Activated naive CD8-positive, alpha-beta T cell treated with anti-CD3 and anti-CD28 coated beads, Interleukin-2, amount 50 U/mL, for 16 hours (primary cell): ENCODE measurements at places on chromosomes 5 and 9.

- no peak for DNase-seq
Observed at GRCh38 chr5:144307736-144308135, 137.1 kb downstream of the KCTD16 start.

- DNase-seq: no peak
Observed at GRCh38 chr5:5523066-5523505, 100.6 kb downstream of the ICE1 start.

GRCh38 chr9:72984226-72984947, 31.5 kb upstream of the ALDH1A1 start:
- DNase-seq: no peak

GRCh38 chr5:40220260-40220659, 459.5 kb upstream of the PTGER4 start:
- no peak for DNase-seq

- DNase-seq: no peak
Observed at GRCh38 chr5:157911568-157911967, 52.6 kb upstream of the CLINT1 start.

DNA sequence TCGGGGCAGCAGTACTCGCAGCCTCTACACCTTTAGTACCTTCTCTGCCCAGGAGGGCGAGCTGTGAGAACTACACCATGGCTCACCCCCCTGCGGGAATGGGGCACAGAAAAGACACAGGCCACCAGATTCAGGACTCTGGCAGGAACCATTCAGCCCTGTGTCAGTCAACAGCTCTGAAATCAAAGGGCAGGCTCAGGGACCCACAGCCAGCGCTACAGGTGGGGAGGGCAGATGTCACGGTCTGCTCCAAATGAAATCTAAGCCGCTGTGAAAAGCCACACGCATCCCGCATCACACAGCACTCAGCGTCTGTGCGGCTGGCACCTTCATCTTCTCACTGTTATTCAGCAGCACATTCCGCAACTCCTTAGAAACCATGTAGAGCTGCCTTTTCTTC, 27.9 kb downstream of the NSUN2 start:
- no peak for DNase-seq

DNA sequence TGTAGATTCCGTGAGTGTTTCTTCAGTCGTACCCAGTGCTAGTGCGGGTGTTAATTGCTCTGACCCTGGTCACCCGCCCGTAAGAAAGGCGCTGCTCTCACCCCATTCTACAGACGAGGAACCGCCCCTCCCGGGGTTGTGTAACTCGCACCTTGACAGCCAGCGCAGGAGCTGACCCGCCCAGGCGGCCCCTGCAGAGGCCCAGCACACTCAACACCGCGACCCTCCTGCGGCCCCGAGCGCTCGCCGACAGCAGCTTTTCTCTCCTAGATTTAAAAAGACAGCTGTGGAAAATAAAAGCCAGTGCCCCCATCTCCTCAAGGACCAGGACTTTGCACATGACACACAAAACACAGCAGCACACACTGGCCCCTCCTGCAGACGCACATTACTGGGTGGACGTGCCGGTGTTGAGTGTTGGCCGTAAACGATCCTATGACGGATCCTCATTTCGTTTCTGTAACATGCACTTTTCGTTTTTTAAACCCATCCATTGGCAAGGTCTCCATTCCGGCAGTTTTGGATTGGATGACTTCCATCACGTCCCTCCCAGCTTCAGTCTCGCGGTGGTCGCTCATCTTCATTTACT, 22.9 kb downstream of the OR2V2 start:
- no peak for DNase-seq

DNA sequence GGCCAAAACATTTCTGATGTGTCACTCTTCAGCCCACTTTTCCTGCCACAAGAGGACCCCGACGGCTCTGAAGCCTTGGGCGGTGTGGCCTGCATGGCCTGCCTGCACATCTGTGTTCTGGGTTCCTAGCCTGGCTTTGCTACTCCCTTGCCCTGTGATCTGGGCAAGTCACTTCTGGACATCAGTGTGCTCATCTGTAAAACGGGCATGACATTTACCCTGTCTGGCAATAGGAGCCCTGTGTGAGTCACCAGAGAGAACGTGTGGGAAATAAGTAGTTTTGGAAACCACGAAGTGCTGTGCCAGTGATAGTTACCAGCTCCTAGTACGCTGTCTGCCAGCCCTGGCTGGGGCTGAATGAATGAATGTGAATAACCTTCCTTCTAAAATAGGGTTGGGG, 90.8 kb downstream of the MACROH2A1 start:
- DNase-seq: no peak

GRCh38 chr9:38066197-38066913, 2.7 kb downstream of the SHB start:
- DNase-seq: no peak
